ENCODE measurements at places on chromosomes 4 and X.

GRCh38 chr4:72546456-72546855 is 22.6 kb downstream of the ADAMTS3 start:
- DNase-seq, result no peak

DNA sequence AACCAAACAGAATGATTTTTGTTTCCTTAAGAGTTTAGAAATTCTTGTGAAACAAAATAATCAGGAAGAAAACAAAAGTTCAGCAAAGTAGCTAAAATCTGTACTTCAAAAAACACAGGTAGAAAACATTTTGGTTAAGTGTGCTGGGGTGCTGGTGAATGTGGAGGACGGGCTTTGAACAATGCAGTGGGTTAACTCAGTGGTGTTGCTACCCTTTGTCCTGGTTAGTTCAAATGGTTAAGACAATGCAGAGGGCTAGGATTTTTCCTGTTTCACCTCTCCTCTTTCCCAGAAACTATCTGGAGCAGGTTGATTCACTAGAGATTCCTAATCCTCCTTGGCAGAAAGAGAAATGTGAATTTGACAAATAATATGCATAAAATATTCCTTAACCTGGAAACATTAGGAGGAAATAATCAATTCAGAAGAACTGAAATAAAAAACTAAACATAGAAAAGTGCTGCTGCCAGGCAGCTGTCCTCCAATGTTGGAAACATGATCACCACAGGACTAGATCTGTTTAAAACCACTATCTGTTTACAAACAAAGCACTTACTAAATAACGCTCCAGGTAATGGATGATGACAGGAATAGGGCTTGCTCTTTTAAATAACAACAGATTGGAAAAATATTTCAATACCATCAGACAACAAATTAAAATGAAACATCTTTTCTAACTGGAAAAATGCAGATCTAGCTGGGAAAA is 148.9 kb downstream of the MAML3 start:
- DNase-seq, result no peak

GRCh38 chr4:98446499-98447375 is 185.6 kb downstream of the RAP1GDS1 start:
- peak; percentile 36 for DNase-seq

DNA sequence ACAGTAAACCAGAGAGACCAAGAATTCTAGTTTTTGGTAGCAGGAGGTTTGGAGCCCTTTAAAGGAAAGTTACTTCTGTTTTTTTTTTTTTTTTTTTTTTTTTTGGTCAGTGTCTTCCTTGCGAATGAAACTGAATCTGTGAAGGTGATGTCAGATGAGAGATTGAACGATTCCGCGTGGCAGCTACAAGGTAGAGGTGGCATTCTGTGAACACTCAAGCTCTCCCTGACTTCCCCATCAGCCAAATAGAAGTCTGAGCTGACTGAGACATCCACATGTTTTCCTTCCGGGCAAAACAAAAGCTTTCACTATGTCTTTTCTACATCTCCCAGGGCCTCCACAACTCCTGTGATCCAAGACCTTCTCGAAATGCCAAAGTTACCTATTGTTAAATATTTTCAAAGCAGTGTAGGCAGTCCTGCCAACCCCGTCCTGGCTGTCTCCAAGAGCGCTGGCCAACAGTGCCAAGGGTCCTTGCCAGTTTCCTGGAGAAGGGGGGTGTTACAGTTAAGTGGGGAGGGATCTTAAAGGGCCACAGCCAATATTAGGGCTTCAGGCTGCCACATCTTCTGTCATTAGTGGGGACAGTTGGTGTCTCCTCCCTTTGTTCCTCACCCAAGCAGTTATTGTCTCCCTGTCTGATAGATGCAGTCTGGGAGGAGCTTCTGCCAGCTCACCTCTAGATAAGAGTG is 102.9 kb upstream of the SLC34A2 start:
- DNase-seq, result no peak

DNA sequence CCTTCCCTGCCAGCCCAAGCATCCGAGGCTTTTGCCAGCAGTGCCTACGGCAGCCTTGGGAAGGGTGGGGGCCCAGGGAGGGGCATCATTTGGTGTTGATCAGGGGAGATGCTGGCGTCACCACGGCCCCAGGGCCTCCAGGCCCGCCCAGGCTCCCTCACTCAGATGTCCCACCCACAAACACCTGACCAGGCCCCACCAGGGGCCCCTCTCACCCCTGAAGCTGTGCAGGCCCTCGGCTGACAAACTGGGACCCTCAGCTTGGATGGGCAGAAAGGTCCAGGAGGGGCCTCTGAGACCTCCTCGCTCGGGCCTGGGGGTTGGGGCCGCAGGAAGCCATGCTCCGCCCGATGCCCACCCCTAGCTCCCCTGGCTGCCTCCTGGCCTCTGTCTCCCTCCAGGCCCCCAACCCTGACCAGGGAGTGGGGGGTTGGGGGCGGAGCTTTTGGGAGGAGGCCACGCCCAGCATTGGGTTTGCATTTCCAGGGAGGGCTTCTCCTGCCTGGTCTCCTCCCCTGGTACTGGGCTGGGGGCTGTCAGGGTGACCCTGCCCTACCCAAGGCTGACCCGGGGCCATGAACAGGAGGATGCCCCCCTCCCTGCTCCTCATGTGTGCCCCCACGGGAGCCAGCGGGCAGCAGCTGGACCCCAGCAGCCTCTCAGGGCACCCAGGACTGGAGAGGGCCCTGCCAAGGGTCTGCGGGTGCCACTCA is 33.4 kb upstream of the SPON2 start:
- no peak for DNase-seq

DNA sequence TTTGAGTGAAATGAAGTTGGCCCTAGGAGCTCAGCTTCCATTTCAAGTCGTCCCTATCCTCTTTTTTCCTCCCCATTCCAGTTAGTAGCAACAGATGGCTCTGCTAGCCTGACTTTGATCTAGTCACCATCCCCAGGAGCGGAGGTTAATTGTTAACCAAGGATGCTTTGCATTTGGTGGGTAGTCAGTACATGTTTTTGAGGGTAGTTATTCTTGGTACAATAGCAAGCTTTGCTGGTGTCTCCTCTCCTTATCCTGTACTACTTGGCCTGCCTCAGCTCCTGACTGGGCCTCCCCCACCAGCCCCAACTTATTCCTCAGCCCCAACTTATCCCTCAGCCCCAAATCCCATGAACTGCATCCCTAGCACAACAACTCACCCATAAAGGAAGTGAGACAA is 14.8 kb upstream of the RTL5 start:
- DNase-seq, result no peak

DNA sequence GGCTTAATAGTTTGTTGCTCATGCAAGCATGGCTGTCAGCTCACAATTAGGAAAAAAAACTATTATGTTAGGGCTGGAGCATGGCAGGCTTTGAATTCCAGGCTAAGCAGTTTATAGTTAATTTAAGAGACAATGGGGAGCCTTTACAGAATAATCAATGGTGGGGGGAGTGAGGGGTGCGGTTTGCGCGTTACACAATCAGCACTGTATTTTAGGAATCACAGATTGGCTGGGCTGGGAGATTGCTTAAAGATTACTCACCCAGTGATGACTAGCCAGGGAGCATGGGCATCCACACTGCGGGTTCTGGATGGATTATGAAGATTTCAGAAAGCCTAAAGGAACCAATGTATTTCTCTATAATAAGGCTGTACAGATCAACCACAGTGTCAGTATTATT is 186.6 kb downstream of the SOX3 start:
- DNase-seq, result no peak

- no peak for DNase-seq
Observed at GRCh38 chr4:16785793-16786527, 112.5 kb downstream of the LDB2 start.

DNA sequence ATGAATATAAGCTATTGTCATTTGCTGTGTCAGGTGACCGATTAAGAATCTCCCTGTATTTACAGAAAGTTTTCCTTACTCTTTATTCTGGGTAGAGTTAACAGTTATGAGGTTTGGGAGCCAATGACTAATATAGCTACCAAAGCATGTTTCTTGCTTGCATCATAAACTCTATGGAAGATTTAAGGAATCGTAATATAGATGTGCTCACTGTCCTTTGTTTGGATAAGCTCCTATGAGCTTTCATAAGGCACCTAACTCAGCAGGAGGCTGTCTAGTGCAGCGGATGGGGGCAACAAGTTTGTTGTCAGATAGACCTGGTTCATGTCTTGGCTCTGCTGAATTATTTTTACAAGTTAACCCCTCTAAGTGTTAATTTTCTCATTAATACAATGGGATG is 75.0 kb upstream of the PAQR3 start:
- no peak for DNase-seq

DNA sequence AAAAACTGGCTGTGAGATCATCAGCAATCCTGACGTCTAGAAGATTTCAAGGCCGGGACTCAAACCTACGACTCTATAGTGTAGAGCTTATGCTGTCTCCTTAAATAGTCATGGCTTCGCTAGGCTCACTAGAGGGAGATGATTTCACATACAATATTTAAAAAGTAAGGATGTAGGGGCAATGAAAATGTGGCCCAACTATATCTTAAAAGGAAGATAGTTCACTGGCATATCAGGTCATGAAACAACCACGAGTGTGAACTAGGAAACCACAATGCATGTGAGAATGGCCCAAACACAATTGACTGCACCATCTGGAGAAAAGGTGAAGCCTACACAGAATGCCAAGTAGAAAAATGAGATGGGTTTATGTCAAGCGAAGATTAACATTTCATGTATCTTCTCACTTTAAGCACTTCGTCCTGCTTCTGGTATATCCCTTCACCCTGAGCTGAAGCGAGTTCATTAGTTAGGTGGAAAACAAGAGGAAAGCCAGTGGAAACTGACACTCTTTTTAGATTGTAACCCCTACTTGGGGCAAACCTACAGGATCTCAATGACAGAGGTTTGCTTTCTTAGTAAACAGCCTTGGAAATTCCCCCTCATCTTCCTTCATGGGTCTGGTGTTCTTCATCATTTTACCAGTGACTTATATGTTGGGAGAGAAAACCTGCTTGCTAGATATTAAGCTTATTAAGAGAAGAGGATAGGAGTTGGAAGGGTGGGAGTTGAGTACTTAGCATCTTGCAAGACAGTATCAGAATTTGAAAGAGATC is 17.4 kb downstream of the FAM9C start:
- no peak for DNase-seq

DNA sequence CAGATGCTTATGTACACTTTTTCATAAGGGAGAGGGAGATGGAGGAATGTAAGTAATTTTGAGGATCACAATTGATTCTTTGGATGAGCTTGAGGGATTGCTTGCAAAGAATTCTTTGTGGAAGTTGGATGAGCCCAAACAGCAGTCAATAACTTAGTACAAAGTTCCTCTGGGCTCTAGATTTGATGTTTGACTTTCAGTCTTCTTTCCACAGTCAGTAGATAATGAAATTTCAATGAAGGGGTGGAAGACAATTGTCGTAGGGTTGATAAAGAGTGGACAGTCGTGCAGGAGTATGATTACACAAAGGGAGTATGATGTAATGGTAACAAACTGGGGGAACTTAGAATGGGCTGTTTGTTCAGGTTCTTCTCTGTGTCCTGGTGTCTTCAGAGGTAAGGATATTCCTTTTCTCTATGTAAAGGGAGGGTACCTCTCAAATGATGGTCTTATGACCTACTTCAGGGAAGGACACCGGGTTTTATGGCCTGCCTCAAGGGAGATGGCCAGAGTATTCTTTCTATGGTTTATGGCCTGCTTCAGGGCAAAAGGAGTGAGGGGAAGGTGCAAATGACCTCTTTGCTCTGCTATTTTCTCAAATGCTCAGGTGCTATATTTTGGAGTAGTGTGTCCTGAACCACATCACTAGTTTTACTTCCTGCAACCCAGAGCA is 1.7 kb upstream of the ABRAXAS1 start:
- no peak for DNase-seq

DNA sequence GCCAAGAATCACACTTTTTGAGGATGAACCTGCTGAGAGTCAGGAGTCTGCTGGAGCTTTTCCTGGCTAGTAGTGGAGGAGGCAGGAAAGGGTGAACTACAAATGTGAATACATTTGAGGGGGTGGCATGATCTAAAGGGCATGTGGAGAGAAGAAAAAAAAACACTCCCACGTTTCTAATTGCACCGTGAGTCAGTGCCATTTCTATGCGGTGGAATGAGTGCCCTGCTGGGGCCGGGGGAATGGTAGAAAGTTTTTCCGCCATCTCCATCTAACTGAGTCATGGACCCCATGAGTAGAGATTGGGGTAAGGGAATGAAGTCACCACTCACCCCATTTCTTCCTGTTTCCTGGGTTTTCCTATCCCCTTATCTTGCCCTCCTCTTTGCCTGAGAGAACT is 19.8 kb downstream of the BEX3 start:
- DNase-seq, result no peak

- no peak for DNase-seq
Observed at GRCh38 chrX:121558886-121559285, 511.5 kb downstream of the GLUD2 start.

- DNase-seq, result no peak
Observed at GRCh38 chr4:139509727-139510410, 46.1 kb downstream of the SETD7 start.

GRCh38 chr4:185137233-185137925 is 5.7 kb upstream of the SLC25A4 start:
- no peak for DNase-seq

Data from activated CD4-positive, alpha-beta T cell treated with anti-CD3 and anti-CD28 coated beads, Interleukin-2, amount 50 U/mL, for 1 hour (primary cell).